ENCODE measurements at places on chromosomes 16 and 17. TPM values are rescaled to one million over a fixed set of nuclear protein-coding genes. Genes with fewer than 3 reads are reported as not detected.
A peak's percentile ranks its signal among the peaks of the same experiment; 100 is the strongest.

Gene MT4
- not detected for total RNA-seq

Gene TP53TG3F
- total RNA-seq: not detected

Gene SLC13A2
- total RNA-seq: not detected

Gene TMIGD1
- total RNA-seq: not detected

Gene CIBAR2
- total RNA-seq: not detected

Gene RMI2
- total RNA-seq: 55.7 TPM

DNA sequence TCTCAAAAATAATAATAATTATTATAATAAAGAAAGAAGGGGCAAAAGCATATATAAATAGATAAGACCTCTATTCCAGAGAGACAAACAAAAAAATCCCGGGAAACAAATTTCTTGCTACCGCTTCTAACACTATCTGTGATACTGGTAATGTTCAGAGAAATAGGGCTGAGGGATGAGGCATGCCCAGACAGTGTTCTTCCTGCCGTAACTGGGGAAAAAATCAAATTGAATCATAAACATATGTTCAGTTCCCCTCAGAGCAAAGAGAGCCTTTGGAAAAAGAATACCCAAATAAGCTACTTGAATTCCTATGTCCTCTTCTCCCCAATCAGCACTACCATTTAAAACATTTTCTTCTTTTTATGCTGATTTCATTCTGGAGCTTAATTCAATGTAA, 688.0 kb downstream of the KCNJ2 start:
- no peak for DNase-seq
- H3K4me1 ChIP-seq: no peaks in the 10 kb centered on the region
- no peak overlapping the region for H3K27ac ChIP-seq
- H3K27me3 ChIP-seq: no peaks in the 10 kb centered on the region

DNA sequence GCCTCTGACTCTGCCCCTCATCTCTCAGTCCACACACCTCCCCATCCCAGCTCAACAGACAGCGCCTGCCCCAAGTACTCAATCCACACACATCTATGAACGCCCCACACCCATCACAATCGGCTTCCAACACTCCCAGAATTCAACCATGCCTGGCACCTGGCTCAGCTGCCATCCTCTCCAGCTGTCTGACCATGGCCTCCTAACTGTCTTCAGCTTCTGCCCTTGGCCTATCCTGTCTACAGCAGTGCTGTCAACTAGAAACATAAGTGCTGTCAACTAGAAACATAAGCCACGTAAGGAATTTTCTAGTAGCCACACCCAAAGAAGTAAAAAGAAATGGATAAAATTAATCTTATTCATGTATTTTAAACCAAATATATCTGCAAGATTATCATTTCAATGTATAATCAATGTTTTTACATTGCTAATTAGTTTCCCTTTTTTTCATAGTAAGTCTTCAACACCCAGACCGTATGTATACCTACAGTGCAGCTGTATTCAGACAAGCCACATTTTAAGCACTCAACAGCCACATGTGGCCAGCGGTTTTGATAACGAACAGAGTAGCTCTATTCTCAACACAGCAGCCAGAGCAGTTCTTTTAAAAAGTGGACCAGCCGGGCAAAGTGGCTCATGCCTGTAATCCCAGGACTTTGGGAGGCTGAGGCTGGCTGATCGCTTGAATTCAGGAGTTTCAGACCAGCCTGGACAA, 48.6 kb upstream of the ZNF423 start:
- no peak overlapping the region for H3K27ac ChIP-seq
- peaks cover 3% of the 10 kb centered on the region for H3K27me3 ChIP-seq
- H3K36me3 ChIP-seq: no peaks in the 10 kb centered on the region
- H3K4me3 ChIP-seq: no peak overlapping the region

DNA sequence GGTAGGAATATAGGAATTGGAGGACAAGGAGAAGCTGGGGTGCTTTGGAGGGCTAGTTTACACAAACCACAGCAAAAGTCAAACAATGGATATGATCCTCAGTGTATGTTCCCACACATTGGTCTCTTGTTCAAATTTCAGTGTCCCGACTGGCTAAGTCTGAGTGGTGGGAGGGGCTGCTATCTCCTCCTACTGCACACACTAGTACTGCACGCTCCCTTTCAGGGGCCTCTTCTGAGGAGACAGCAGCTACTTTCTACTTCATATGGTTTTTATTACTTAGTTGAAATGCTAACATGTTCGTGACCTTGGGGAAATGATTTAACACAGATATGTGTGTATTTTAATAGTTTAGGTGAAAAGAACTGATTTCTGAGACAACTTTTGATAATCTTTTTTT, 18.8 kb upstream of the KRT10 start:
- DNase-seq: no peak
- H3K27me3 ChIP-seq: peaks cover 4% of the 10 kb centered on the region
- no peak overlapping the region for H3K4me3 ChIP-seq
- H3K36me3 ChIP-seq: no peaks in the 10 kb centered on the region
- no peak overlapping the region for H3K27ac ChIP-seq

GRCh38 chr17:29445844-29446243, 55.7 kb downstream of the TAOK1 start:
- no peaks in the 10 kb centered on the region for H3K27me3 ChIP-seq
- H3K4me3 ChIP-seq: no peak overlapping the region
- DNase-seq: no peak
- H3K4me1 ChIP-seq: peaks cover 16% of the 10 kb centered on the region
- no peaks in the 10 kb centered on the region for H3K36me3 ChIP-seq

DNA sequence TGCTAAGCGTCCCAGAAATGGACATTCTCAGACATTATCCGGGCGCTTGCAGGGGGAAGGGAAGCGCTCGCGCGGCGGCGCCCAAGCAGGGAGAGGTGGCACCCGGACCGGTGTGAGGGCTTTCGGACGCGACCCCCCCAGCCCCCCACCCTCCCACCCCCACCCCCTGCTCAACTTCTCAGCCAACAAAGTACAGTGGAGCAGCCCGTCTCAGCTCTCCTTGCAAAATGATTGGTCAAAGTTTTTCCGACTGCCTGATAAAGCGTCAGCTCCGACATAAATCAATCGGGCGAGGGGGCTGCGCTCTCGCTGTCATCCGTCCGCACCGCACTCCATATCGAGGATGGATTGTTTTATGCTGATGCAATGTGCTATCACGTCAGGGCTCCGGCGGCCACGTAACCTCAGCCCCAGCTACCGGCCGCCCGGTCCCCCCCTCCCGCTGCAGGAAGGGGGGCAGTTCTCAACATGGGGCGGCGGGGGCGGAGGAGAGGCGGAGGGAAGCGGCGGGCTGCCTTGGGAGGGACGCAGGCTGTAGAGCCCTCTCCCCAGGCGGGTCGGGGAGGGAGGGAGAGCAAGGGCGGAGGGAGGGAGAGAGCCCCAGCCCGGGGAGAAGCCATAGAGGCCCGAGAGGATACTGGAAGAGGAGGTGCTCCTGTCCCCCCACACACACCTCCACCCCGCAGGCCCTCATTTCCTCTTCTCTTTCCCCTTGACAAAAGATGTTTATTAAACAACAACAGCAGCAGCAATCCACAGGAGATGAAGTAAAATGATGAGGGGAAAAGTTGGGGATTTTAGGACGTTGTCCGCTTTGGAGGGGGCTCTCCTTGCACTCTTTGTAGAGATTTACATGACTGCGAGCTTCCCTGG, at the start of gene HOXB9:
TSS of gene HOXB9 (minus strand) at position 114 of the 873 bp plus-strand sequence. CDS start at position 25, 89 bp downstream.
- H3K27ac ChIP-seq: no peak within 1 kb of the TSS
- H3K4me1 ChIP-seq: no peaks in the 10 kb centered on the region
- peaks cover 39% of the 10 kb centered on the region for H3K27me3 ChIP-seq
- H3K4me3 ChIP-seq: no peak within 1 kb of the TSS
- no peak for DNase-seq
- no peaks in the 10 kb centered on the region for H3K36me3 ChIP-seq

GRCh38 chr17:72954579-72954978, 137.9 kb downstream of the SLC39A11 start:
- peaks cover 8% of the 10 kb centered on the region for H3K4me1 ChIP-seq
- no peaks in the 10 kb centered on the region for H3K27me3 ChIP-seq
- no peaks in the 10 kb centered on the region for H3K36me3 ChIP-seq
- no peak for DNase-seq
- no peak overlapping the region for H3K27ac ChIP-seq

DNA sequence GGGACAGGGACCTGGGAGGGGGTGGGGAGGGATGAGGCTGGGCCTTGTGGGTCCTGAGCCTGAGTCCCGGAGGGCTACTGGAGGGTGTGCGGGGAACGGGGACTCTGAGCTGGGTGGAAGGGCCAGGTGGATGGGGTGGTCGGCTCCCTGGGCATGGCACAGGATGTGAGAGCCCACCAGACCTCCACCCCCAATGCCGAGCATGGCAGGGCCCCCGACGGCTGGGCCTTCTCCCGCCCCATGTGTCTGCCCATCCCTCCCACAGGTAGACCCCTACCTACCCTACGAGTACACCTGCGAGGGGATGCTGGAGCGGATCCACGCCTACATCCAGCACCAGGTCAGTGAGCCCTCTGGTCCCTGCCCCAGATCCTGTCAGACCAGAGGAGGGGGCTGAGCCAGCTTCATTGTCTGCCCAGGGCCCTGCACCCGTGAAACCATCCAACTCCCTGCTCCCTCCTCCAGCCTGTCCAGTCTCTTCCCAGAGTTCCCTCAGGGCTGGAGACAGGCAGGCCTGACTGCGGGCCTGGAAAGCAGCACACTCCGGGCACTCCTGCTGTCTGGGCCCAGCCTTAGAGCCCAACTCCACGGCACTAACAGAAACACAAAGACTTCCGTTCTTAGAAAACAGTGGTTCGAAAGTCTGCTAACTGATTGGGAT, 78.0 kb downstream of the MGAT5B start:
- peaks cover 9% of the 10 kb centered on the region for H3K27me3 ChIP-seq
- DNase-seq: no peak
- no peak overlapping the region for H3K27ac ChIP-seq
- H3K4me1 ChIP-seq: no peaks in the 10 kb centered on the region
- no peak overlapping the region for H3K4me3 ChIP-seq

DNA sequence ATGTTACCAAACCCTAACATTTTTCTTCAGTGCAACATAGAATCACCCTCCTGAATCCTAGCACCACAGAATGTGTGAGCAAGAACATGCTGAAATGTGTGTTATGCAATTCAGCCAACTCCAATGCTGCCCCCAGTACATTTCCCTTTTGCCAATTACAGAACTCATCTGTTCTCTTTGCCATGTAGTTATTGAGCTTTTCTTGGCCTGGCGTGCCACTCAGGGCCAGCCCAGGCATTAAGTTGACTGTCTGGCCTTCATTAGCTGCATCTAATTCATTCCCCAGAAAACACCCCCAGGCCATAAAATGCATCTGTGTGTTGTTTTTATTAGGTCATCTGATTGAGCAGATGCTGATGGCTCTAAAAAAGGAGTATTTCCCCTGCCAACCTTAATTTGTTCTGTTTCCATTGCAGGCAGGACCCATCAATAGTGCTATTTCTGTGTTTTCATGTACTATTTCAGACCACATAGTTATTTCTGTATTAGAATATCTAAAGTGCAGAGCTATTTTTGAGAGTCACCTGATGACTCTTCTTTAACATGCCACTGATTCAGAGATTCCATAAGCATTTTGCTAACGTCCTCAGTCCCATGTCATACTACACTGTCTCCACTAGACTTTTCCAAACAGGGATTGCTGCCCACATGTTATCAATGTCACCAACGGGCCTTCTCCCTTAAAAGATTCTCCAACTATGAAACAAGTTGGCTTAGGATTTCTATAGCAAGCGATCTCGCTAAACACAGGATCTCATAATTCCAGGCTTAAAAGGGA, 969.7 kb downstream of the CDH11 start:
- no peak for DNase-seq
- no peak overlapping the region for H3K4me3 ChIP-seq
- H3K36me3 ChIP-seq: no peaks in the 10 kb centered on the region
- no peaks in the 10 kb centered on the region for H3K27me3 ChIP-seq
- H3K27ac ChIP-seq: no peak overlapping the region

DNA sequence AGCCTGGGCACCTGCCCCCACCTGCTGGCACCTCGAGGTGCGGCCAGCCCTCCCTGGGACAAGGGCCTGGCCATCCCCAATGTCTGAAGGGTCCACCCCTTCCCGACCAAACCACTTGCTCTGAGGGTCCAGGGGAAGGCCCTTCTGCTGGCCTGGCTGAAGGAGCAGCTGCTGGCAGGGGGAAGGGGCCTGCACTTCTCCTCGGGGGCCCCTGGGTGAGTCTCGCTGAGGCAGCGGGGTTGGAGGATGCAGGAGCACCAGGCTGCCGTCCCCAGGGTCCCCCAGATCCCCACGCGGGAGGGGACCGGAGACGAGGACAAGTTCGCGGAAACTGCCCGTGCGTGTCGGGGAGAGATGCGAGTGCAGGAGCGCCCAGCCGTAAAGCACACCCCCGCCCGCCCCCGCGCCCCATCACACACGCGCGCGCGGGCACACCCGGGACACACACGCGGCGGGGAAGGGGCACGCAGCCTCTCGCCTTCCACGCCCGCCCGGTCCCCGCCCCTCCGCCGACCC, 725 bp upstream of the CACNA1H start:
- peaks cover 7% of the 10 kb centered on the region for H3K27me3 ChIP-seq
- H3K36me3 ChIP-seq: no peaks in the 10 kb centered on the region
- H3K4me3 ChIP-seq: no peak overlapping the region
- H3K27ac ChIP-seq: no peak overlapping the region

- H3K36me3 ChIP-seq: no peaks in the 10 kb centered on the region
- peaks cover 13% of the 10 kb centered on the region for H3K27me3 ChIP-seq
Observed at GRCh38 chr17:65173976-65174683, 37.0 kb downstream of the RGS9 start.

GRCh38 chr16:52050418-52050817, 496.5 kb downstream of the TOX3 start:
- no peak overlapping the region for H3K4me3 ChIP-seq
- H3K36me3 ChIP-seq: no peaks in the 10 kb centered on the region
- H3K4me1 ChIP-seq: peaks cover 19% of the 10 kb centered on the region
- no peak overlapping the region for H3K27ac ChIP-seq

- H3K4me3 ChIP-seq: no peak overlapping the region
- H3K27ac ChIP-seq: no peak overlapping the region
- H3K36me3 ChIP-seq: peaks cover 52% of the 10 kb centered on the region
- H3K4me1 ChIP-seq: peaks cover 19% of the 10 kb centered on the region
- DNase-seq: peak; percentile 50
Observed at GRCh38 chr17:55774846-55775271, 24.0 kb downstream of the PCTP start.

DNA sequence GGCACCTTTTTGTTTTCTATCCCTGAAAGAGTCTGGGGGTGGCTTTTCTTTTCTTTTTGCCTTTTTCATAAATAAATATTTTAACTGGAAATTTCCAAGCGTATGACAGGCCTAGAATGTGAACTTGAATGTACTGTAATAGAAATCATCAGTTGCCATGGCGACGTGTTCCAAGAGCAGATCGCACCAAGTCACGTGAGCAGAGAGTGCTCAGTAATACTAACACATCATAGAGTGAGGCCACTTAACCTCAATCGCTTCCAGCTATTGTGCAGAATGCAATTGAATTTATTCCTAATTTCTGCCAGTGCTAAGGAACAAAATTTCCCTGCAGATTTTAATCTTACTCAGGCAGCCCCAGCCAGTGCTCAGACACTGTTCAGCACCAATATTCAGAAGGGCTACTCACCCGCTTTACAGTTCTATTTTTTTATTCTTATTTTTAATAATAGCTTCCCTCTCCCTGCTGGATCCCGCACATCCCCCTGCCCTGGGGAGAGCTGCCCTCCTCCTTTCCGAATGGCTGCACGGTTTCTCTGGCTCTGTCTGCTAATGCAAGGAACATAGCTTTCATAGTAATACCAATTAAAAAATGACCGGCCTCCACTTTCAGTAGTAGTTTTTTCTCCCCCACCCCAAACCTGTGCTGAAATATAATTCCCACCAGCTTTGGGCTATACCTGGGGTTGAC, 26.2 kb upstream of the PMFBP1 start:
- no peak for DNase-seq
- peaks cover 10% of the 10 kb centered on the region for H3K4me1 ChIP-seq
- no peak overlapping the region for H3K4me3 ChIP-seq
- no peak overlapping the region for H3K27ac ChIP-seq
- H3K36me3 ChIP-seq: no peaks in the 10 kb centered on the region
- H3K27me3 ChIP-seq: no peaks in the 10 kb centered on the region

All from HepG2 (cell line).